Uterus (tissue), 4 donors: ENCODE measurements at places on chromosomes 3 and 15. TPM values are rescaled to one million over a fixed set of nuclear protein-coding genes. Genes with fewer than 3 reads are reported as not detected.

- no peak for DNase-seq
Observed at GRCh38 chr3:156632601-156633000, 41.8 kb upstream of the TIPARP start.

The LRRC49 gene
- 18.5 TPM for total RNA-seq

DNA sequence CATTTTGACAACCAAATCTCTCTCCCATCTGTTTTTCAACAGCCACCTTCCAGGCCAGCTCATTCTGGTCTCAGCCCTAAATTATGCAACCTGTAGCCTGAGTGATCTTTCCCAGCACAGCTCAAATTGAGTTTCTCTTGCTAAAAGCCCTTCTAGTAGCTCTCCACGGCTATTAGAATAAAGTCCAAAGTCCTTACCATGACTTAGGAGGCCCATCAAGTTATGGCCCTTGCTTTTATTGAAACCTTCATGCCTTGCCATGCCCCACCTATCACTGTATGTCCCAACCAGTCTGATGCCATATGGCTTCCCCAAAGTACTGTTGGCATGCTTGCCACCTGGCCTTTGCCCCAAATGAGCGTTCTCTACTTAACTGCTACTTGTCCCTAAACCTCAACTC lies 303.5 kb upstream of the GADL1 start:
- DNase-seq: no peak

DNA sequence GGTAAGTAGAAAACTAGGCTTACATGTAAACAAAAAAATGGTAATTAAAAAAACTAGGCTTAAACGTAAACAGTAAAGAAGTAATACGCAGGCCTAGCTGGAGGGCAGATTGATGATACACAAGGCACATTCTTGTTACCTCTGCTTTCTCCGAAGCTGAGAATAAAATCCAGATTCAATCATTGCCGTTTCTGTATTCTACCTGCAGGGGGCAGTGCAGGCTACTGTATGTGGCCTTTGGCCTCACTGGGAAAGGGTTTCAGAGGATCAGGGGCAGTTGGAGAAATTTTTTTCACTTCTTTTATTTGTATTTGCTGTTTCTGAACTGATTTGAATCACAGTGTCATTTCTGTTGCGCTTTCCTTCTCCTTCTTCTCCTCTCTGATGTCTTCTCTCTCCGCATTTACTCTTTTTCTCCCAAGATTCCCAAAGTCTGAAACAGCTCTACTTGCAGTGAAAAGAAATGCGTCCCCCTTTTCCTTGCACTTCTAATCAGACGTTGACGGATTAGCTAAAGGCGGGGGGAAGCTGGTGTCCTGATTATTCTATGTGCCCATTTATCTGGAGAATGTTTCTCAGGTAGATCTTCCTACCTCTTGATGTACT lies 67.1 kb upstream of the MCTP2 start:
- peak; percentile 23 for DNase-seq

- no peak for DNase-seq
Observed at GRCh38 chr3:137163241-137163871, 205.6 kb downstream of the IL20RB start.

DNA sequence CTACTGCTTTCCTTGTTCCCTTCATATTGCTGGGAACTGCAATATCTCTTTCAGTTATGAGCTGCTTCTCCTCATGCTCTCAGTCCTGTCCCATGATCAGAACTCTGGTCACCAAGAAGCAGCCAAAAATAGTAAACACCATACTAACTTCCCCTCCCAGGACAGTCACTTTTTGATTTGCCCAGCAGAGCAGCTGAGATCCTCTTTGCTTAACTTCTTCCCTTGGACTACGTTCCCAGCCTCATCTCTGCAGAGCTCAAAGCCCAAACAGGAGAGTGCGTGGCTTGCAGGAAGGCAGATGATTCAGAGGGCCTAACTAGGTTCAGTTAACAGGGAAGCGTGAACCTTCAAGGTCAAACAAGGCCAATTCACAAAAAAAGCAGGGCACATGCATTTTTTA lies 153.2 kb downstream of the CTNNB1 start:
- DNase-seq: no peak

The AMT gene
- total RNA-seq: 12.5 TPM

The CCDC12 gene
- 4.1 TPM for total RNA-seq

DNA sequence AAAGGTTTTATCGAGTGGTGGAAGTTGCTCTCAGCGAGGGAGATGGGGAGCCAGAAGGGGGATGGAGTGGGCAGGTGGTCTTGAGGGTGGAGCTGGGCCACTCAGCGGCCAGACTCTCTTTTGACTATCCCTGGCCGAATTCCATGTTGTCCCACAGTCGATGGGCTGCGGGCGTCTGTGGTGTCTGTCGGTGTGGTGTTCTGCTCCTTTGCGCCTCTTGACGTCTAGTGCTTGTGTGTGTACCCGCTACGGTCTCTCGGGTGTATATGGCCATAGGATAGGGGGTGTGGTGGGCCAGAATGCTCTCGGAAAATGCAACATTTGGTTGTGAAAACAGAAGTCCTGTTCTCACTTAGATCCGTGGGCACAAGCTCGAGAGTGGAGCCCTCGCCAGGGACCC lies 297.0 kb downstream of the CGGBP1 start:
- no peak for DNase-seq

The OR5K2 gene
- total RNA-seq: not detected

GRCh38 chr15:92733090-92733933 lies 77.7 kb upstream of the FAM174B start:
- no peak for DNase-seq

- no peak for DNase-seq
Observed at GRCh38 chr15:100899601-100900000, 19.6 kb upstream of the LRRK1 start.

The ARHGAP31 gene
- total RNA-seq: 17.6 TPM

- no peak for DNase-seq
Observed at GRCh38 chr15:56981160-56981559, 62.7 kb downstream of the TCF12 start.

DNA sequence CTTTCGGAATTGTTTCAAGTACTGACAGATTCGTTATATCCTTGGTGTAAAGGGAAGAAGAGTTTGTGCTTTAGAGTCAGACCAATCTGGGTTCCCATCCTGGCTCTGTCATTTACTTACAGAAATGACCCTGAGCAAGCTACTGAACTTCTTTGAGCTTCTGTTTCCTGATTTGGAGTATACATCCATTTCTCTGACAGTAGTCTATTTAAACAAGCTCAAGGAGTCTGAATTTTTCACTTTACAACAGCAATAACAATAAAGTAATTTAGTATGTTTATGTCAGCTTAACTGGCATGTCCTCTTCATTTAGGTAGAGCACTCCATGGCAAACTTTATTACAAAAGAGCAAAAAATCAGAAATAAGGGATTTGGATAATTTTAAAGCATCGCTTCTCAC lies 27.8 kb downstream of the FAM98B start:
- DNase-seq: no peak

The GOLGA8M gene
- 0.26 TPM for total RNA-seq

The MINAR1 gene
- 0.43 TPM for total RNA-seq

DNA sequence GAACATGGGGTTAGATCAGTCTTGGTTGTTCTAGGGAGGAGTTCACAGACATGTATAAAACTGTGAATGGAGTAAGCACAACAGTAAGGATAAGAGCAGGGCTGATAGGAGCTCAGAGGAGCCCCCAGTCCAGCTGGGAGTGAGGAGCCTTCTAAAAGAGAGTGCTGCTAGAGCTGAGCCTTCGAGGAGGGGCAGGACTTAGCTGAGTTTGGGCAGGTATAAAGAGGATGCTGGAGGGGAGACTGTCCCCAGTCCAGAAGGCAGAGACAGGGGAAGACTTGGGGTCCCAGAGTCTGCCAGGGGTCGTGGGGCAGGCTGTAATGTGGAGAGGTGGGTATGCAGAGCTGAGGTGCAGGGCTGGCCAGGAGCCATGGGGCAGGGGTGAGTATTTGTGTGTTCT lies 12.1 kb downstream of the CAND2 start:
- DNase-seq: no peak

- no peak for DNase-seq
Observed at GRCh38 chr3:60055765-60056164, 1005.9 kb upstream of the CFAP20DC start.

DNA sequence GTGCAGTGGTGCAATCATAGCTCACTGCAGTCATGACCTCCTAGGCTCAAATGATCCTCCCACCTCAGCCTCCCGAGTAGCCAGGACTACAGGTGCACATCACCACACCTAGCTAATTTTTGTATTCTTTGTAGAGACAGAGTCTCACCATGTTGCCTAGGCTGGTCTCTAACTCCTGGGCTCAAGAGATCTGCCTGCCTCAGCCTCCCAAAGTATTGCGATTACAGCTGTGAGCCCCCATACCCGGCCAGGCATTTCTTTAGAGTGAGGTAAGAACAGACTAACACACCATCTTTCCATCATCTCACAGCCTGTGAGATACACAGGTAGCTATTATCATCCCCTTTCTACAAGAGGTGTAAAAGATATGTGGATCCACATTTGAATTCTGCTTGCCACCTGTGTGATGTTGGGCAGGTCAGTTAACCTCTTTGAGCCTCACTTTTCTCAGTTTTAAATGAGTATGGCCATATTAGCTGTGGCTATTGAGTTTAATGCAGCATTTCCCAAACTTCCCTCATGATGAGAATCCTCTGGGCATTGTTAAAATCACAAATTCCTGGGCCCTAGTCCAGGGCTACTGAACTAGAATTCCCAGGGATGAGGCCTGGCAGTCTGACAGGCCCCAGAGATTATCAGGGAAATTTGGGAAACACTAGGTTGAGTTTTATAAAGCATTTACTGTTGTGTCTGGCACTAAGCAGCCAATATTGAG lies 46.0 kb downstream of the ANP32A start:
- DNase-seq: no peak

GRCh38 chr3:188309437-188310269 lies 155.7 kb downstream of the LPP start:
- DNase-seq: no peak

DNA sequence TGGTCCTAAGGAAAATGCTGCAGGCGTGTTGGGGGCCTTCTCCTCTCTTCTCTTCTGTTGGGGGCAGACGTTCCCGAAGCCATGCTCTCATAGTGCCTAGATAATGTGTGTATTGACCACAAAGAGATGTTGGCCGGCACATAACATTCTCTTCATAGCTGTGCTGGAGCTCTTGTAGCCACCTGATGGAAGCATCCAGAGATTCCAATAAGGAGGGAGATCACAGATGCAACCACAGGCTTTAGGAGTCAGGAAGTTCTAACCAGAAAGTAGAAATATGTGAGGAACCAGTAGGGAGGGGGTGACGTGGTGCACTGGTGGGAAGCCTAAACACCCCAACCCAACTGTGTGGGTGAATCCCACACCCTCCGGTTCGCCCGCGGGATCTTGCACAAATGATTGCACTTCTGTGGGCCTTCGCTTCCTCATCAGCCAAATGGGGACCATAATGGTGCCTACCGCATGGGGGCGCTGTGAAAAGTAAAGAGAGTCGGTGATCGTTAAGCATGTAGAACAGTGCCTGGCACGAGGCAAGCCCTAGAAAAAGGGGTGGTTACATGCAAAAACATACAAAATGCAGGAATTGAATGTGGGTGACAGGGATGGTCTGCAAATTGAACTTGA lies 87.8 kb downstream of the TOP2B start:
- no peak for DNase-seq

DNA sequence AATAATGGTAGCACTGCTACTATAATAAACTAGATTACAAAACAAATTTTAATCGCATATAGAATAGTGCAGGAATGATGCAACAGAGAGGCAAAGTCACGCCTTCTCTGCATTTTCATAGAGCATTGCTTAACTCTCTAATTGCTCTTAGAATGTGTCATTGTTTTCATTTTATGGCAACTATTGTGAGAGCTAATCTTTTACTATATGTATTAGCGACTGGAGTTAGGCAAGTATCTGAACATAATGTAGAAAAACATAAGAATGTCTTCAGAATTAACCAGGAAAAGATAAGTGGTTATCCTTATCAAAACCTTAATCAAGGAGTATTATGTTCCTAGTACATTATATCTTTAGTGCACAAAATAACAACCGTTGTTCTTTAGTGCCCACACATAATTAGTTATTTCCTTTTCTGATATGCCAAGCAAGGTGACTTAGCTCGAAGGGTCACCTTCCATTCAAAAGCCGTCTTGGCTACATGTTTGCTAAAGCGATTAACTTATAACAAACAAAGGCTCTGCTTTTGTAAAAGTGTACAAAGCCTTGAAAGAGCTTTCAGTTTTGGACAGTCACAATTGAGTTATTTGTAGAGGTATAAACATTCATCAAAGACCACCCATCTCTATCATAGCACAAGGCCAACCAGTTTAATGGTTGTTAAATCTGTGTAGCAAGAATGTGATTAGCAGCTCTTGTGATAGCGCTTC lies 1328.9 kb downstream of the ROBO2 start:
- DNase-seq: no peak

- DNase-seq: no peak
Observed at GRCh38 chr3:127784865-127785710, 37.2 kb downstream of the MGLL start.

DNA sequence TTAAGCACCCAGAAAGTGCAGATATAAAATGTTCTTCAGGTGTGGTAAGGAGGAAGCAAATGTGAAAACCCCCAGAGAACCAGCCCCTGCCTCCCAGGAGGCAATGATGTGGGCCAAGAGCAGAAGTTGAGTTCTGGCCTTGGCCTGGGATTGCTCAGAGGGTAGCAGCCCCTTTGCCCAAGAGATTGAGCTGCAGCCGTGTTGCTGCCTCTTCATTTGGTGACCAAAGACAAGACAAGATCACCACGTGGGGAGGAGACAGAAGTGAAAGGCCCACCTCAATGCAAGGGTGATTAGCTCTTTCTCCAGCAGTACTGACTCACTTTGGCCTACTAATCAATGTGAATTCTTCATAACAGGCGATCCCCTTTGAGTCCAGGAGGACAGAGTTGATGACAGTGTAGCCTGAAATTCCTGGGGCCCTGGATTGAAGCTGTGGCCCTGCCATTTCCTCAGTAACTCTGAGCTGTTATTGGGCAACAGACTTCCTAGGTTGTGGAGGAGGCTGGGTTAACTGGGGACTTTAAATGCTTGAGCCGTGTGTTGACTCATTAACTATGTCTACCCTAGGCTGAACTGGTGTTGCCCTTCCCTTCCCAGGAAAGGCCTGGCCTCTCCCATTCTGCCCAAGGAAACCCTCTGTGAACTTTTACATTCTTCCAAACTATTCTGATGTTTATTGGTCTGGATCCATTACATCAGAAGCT lies 86.5 kb downstream of the ST6GAL1 start:
- DNase-seq: no peak
